ENCODE measurements at places on chromosomes 6 and 20.

GRCh38 chr20:21104921-21105320, 1.2 kb downstream of the LINC00237 start:
- DNase-seq = no peak

GRCh38 chr20:21503345-21503744, 10.5 kb downstream of the NKX2-2 start:
- DNase-seq = peak; percentile 8

DNA sequence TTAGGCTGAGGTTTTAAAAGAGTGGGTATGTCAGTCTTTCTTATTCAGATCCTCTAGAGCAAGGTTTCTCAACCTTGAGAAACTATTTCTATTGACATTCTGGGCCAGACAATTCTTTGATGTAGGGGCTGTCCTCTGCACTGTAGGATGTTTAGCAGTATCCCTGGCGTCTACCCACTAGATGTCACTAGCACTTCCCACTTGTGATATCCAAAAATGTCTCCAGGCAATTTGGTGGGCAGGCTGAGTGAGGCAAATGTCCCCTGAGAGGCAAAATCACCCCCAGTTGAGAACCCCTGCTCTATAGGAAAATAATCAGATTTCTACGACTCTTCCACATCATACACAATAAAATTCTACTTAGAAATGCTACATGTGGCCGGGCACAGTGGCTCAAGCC, 7.7 kb upstream of the ZKSCAN8 start:
- peak; percentile 55 for DNase-seq

GRCh38 chr6:26363882-26364701, 906 bp upstream of the BTN3A2 start:
- peak; percentile 52 for DNase-seq

DNA sequence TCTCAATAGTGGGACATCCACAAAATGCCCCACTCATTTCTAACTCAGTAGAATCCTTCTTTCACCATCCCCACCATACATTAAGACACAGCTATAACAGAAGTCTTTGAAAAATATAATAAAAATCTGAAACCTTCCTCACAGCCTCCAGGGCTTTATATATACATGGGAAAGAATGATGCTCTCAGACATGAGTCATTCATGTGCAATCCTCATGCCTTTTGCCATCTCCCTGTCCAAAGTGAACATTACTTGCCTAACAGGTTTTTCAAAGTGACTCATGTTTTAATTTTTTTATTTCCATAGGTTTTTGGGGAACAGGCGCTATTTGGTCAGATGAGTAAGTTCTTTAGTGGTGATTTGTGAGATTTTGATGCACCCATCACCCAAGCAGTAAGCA, 162.7 kb downstream of the RALGAPA2 start:
- DNase-seq = no peak

DNA sequence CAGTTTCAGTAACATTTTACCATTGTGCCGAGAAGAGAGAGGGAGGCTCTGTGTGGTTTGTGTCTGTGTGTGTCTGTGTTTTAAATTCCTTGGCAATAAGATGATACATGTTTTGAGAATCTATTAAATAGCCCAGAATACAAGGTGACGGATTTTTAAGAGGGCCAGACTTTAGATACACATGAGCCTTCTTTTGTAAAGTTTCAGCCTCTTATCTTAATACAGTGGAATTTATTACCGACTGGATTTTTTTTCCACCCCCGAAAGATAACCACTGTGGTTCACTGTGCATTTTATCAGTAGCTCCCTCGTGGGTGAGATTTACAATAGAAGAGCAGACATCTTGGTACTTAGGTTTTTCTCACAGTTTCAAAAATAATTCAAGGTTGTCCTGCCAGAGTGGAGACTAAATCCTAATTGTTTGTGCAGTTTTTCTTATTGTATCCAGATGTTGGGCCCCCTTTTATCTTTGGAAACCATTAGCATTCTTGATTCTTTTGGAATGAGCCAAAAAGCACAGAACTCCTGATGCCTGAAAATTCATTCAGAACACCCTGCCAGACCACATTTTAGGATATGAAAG, 49.9 kb downstream of the STK4 start:
- no peak for DNase-seq

- DNase-seq = no peak
Measured at GRCh38 chr6:109104512-109104911, 9.2 kb downstream of the CEP57L1 start.

- DNase-seq = peak; percentile 51
Measured at GRCh38 chr6:113873043-113873667, 16.0 kb downstream of the MARCKS start.

DNA sequence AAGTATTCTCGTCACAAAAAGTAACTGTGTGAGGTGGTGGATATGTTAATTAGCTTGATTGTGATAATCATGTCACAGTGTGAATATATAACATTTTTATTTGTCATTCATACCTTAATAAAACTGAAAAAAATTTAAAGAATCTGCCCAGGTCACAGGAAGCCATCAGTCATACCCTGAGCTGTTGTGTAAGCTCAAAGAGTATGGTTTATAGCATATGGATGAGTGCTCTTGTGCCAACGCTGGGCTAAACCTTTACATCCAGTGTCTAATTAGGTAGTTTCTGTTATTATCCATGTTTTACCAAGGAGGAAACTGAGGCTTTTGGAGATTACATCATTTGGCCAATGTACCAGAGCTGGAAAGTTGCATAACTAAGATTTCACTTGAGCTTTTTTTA, 11.4 kb downstream of the PKIG start:
- no peak for DNase-seq

GRCh38 chr6:108476847-108477430, 83.8 kb upstream of the FOXO3 start:
- DNase-seq = no peak

Measured in OCI-LY7 (cell line).